ENCODE measurements at places on chromosomes 1 and 21. TPM values are rescaled to one million over a fixed set of nuclear protein-coding genes. Genes with fewer than 3 reads are reported as not detected.

DNA sequence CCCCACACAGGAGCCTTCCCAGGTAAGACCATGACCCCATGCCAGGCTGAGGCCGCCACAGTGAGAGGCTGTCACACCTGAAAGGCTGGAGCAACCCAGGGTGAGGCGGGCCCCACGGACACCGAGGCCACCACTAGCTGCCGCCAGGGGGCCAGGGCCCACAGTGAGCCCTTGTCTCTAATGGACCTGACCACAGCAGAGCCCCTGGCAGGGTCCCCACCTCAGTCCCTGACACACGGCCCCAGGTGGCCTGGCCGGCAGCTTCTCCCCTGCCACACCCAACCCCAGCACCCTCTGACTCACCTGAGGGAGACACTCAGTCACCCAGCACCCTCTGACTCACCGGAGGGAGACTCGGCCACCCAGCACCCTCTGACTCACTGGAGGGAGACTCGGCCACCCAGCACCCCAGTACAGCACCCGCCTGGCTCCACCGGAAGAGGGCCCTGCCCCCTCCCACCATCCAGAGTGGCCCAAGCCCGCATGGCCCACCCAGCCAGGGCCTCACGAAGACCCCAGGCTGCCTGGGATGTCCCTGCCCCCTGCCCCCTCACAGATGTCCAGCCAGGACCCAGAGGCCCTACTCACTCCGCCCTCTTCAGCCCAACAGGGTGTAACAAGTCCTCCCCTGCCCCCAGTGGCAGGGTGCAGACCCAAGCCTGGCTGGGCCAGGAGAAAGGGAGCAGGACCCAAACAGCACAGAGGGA is 4.4 kb downstream of the DVL1 start:
- DNase-seq = peak; percentile 77

DNA sequence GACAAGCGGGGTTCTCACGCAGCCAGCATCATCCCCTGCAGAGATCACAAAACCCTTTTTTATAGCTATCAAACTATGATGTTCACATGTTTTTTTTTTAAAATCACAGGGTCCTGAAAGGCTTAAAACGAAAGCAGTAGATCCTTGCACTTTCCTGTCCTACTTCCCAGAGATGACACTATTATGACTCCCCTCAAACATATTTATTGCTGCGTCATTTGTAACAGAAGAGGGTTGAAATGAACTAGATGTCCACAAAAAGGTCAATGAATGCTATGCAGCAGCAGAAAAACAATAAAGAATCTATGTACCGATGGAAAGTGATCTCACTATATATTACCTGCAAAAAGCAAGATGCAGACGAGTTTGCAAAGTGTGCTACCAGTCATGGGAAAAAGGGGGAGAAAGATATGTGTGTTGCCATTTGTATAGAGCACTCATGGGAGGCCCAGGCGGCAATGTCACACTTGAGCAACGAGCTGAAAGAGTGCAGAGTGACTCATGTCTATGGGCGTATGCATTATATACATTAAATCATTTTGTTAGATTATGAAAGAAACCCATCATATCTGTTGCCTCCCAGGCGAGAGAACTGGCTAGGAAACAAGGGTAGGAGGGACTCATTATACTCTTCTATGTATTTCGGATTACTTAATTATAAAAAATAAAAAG is 68.9 kb upstream of the PARP1 start:
- DNase-seq = peak; percentile 44

DNA sequence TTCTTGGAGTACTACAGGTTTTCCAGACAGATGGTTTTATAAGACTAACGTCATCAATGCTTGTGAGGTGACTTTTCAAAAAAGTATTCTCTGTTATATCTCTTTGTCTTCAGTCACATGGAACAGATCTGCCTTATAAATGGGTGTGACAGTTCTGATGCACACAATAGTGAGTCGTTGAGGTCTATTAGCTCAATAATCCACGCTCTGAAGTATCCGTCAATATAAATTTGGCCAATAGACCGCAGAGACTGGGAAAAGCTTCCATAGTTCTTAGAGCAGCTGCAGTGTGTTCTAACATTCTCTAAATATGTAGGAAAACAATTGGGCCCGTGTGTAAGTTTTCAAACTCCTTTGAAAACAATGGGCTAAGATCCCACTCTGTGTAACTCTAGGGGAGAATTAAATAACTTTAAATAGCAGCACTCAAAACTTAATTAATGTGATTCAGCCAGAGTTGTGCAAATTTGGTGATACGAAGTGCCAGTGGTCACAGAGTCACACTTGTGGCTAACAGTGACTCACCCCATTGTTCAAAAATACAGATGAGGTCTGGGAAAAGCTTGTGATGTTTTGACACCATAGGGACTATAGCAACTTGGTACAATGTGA is 316.0 kb downstream of the LMO4 start:
- no peak for DNase-seq

- no peak for DNase-seq
These were observed 772 bp downstream of the SLC30A2 start for GRCh38 chr1:26044971-26045721.

- no peak for DNase-seq
These were observed 1.3 kb upstream of the SPRR3 start for GRCh38 chr1:153000294-153000693.

- DNase-seq = peak; percentile 16
These were observed 43.9 kb downstream of the ABCG1 start for GRCh38 chr21:42262831-42263231.

- DNase-seq = no peak
These were observed 115.2 kb downstream of the ROR1 start for GRCh38 chr1:63888984-63889383.

GRCh38 chr1:5738911-5739462 is 253.2 kb downstream of the NPHP4 start:
- DNase-seq = no peak

- no peak for DNase-seq
These were observed 12.5 kb downstream of the C1orf21 start for GRCh38 chr1:184399192-184399847.

DNA sequence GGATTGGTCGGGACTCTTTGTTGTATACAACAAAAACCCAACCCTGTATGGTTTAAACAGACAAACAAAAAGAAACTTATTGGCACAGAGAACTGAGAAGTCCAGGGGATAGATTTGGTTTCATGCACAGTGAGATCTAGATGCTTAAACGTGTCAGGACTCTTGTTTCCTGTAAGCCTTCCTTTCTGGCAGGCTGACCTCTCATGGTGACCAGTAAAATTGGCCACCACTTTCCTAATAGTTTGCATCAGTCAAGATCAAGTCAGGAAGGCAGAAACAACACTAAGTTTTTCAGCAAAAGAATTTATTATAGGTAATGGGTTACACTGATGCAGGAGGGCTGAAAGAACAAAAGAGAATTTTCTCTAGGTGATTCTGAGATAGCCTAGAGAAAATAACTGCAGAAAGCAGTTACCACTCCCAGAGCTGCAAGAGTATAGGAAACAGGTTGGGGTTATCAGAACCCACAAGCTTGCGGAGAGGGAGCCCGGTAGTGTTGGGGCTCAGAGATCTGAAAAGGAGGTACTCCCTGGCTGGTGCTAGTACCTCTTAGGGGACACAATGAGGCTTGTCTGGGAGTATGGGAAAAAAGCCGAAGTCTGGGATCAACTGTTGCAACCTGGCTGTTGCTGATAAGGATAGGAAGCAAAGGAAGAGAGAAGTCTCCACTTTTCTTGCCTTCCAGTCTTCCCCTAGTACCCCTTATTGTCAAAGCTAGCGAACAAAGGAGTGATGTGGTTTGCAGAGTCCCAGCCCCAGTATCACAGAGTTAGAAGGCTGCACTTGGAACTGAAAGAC is 21.4 kb downstream of the CITED4 start:
- DNase-seq = no peak

DNA sequence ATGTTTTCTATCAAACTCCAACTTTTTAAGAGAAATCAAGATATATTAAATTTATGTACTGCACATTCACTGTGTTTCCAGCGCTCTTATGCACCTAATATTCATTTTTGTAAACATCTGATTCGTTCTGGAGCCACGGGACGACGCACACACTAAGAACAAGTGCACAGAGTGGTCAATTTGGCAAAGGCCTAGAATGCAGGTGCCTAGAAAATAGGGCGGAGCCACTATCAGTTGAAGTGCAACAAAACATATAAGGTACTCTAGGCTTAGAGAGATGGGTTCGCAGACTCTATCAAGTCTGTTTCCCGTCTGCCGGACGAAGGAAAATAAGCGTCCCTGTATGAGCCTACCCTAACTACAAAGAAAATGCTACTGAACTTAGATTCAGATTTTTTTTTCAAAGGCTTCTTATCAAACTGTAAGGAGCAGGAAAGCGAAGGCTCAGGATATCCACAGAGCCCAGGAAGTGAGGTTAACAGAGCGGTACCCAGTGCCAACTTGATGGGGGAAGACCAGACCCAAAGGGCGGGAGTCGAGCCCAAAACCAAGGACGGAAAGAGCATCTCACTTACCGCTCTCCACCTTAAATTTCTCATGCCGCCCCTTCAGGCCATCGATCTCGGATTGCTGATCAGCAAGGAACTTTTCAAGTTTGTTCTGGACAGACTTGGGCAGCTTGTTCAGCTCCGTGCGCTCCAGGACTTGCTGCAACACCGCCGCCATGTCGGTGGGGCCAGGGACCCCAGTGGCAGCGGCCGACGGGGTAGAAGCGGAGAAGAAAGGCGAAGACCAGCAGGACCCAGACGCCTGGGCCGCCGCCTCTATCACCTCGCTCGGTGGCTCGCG is 526 bp downstream of the TPR start:
- peak; percentile 9 for DNase-seq

GRCh38 chr1:26163684-26164035 is 4.8 kb downstream of the FAM110D start:
- DNase-seq = no peak

DNA sequence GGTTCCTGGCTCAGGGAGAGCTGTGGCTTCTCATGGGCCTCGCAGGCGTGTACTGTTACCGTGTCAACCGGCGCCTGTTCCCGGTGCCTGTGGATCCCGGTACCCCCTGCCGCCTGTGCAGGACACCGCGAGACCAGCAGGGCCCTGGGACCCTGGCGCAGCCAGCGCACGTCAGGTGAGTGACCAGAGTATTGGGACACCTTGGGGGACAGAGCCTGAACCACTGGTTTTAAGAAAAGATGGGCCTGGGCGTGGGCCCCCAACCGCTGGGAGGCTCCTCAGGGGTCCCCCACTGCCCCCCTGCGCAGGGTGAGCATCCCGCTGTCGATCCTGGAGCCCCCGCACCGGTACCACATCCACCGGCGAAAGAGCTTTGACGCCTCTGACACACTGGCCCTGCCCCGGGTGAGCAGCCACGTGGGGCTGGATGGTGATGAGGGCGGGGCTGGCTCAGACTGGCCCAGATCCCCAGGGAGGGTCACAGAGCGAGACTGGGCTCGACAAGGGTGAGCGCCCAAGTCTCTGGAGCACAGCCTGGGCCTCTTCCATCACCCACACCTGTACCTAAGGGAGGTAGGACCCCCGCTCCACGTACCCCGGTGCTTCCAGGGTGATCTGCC is 10.5 kb downstream of the MIIP start:
- DNase-seq = no peak

- DNase-seq = no peak
These were observed 5.6 kb downstream of the TMEM61 start for GRCh38 chr1:54986025-54986424.

DNA sequence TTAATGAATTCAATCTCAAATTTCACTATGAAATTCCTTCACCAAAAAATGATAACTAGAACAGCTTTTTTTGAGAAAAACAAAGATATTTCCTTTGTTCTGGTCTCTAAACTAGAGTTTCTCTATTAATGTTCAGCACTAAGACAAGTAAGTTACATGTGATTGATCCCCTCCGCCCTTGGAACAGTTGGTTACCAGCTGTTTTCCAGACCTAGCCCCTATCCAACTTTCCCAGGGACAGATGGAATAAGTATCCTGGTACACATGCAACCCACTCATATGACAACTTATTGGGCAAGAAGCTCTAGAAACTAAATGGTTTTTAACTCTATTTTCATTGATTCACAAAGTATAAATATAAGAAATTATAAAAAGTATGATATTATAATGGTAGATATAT is 140.4 kb downstream of the COP1 start:
- no peak for DNase-seq

- DNase-seq = no peak
These were observed 188.5 kb downstream of the LTN1 start for GRCh38 chr21:28804089-28804670.

- no peak for DNase-seq
These were observed 166.8 kb upstream of the KCNJ6 start for GRCh38 chr21:38082936-38083485.

DNA sequence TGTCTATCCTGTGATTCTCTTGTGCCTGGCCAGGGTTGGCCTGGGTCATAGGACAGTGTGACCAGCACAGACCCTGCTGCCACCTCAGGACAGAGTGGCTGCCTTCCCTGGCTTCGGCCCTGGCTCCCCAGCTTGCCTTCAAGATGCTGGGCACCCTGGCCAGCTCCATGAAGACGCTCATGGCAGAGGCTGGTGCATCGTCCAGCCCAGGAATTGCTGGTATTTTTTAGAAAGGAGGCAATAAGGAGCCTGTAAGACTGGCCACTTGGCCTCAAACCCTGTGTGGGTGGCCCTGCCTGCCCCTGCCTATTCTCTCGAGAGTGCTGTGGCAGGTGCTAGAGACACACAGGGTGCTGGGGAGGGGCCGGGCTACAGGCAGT is 70.4 kb upstream of the ACTRT2 start:
- DNase-seq = no peak

GRCh38 chr1:116087628-116088027 is 23.6 kb upstream of the MAB21L3 start:
- DNase-seq = no peak

DNA sequence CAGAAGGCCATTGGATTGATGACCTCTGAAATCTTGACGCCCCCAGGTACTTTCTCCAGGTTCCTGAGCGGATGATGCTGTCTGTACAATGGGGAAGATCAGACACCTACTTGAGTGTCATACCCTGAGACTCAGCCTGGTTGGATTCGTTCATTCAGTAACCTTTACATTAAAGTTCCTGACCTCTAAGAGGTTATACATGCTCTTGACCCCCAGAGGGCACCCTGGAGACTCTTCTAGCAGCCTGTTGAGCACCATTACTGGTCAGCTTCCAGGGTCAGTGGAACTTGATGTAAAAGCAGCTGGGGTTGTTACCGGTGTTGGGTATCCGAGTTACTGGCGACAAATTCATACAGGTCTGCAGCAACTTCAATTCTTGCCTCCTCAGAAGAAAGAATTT is 114.3 kb upstream of the ZNF678 start:
- DNase-seq = peak; percentile 44

- DNase-seq = no peak
These were observed 13.8 kb upstream of the CAMTA1 start for GRCh38 chr1:6771441-6771769.

The EXO1 gene
- 144 TPM for total RNA-seq

The AMY1C gene
- total RNA-seq = not detected

The TCHH gene
- total RNA-seq = 0.03 TPM

The CD84 gene
- not detected for total RNA-seq

The LEMD1 gene
- not detected for total RNA-seq

The PLPPR4 gene
- not detected for total RNA-seq

The SHISA4 gene
- 12.1 TPM for total RNA-seq
